PC-3 (cell line): ENCODE measurements at places on chromosomes 7 and 10.

DNA sequence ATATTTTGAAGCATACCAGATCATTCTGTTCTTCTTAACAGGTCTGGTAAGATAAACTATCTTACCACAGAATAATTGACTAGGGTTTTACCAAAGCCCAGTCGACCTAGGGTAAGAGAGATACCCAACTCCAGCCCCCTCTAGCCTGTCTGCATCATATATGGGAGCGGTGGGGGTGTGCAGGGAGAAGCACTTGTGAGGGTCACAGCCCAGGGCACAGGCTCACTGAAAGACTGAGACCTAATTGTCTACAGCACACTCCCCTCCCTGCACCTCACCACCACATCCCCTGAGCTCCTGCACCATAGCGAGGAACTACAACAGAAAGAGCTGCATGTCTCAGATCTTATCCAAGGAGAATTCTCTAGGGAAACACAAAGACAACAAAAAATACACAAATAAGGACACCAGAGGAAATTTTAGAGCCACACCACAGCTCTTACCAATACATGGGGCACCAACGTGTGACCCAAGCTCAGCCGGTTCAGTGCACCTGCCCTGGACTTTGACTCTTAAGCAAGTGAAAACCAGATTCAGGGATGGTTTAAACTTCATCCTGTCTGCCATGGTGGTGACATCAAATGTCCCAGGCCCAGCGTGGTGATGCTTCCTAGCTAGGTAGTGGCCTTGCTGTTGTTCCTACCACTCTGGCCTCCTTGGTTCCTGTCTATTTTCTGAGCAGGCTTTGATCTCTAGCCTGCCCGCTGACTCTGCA, 150.8 kb downstream of the HERPUD2 start:
- DNase-seq, result no peak

- no peak for DNase-seq
Observed at GRCh38 chr10:88288320-88289059, 294.6 kb downstream of the RNLS start.

- DNase-seq, result no peak
Observed at GRCh38 chr7:2082139-2082998, 150.4 kb downstream of the MAD1L1 start.

DNA sequence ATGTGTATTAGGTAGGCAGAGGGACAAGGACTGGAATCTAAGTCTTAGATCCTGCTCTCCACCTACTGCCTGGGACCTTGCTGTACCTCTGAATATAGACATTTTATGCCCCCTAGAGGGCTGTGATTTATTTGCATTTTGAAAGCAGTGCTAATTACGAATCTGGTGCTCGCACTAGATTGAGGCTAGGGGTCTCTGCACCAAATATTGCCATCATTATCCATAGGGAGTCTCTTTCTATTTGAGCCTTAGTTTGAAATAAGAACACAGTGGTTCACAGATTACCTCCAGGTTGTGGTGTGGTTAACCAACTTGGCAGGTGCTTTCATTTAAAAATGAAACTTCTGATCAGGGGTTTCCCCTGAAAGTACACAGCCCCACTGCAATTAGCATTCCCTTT, 41.8 kb downstream of the CNNM1 start:
- no peak for DNase-seq

DNA sequence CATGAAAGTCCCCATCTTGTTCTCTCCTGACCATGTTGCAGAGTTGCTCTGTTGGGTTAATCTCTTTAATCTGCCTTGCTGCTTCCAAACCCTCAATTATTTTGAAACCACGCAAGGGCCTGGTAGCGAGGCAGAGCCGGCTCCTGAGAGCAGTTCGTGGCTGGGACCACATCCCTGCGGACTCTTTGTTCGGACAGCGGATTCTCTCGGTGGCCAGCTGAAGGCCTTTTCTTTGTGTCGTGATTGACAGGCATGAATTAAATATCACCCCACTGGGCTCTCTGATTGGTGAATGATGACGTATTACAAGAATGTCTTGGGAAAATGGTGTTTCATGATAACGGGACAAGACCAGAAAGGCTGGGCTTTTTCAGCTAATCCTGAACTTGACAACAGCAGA, 66.9 kb upstream of the ARHGAP21 start:
- no peak for DNase-seq

DNA sequence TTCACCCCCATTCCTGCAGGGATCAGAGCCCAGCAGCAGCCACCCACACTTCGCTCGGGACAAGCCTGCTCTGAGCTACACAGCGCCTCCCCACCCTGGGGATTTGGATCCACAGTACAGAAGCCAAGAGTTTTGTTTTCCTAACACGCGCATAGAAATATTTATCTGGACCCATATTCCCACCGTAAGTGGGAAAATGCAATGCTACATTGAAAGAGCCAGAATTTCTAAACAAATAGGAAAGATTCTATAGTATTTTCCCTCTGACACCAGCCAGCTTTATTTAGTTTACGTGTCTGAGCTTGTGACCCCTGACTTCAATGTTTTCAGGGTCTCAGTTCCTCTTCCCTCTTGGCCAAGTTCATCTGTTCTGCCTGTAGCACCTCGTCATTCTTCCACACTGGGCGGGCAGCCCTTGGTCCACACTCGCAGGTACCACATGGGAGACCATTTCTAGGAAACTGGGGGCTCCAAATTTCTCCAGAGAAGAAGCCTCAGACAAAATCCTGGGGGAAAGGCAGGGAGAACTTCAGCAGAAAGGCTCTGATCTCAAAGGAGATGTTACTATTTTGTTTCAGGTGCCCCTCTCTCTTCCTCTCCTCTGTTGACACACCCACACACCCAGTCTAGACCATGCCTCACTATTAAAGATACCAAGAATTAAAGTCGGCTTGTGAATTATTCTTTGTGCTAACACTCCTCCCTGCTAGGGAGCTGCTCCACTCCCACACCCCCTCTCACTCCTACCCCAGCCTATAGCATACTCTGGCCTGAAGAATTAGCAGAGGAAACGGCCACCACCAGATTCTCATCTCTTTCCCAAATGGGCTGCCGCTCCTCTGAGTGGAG, 116.0 kb upstream of the PCGF5 start:
- DNase-seq, result no peak

- DNase-seq, result peak; percentile 64
Observed at GRCh38 chr7:17009007-17009719, 127.4 kb upstream of the AGR3 start.

DNA sequence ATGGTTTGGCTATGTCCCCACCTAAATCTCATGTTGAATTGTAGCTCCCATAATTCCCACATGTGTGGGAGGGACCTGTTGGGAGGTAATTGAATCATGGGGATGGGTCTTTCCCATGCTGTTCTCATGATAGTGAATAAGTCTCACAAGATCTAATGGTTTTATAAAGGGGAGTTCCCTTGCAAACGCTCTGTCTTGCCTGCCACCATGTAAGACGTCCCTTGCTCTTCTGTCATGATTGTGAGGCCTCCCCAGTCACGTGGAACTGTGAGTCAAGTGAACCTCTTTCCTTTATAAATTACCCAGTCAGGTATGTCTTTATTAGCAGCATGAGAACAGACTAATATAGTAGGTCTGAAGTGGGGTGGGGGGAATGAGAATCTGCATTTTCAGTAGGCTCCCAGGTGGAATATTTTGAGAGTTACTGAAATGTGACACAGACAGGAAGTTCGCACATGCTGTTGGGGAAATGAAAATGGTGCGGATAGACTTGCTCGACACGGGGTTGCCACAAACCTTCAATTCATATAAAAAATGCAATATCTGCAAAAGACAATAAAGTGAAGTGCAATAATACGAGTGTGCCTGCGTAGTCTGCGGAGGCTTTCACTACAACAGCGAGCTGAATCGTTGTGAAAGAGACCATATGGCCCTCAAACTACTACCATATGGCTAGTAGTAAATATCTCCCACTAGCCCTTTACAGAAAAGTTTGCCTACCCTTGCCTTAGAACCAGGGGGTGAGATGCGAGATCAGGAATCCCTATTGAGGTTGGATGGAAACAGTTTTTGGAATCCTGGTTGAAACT, 166.1 kb downstream of the GRK5 start:
- DNase-seq, result no peak

DNA sequence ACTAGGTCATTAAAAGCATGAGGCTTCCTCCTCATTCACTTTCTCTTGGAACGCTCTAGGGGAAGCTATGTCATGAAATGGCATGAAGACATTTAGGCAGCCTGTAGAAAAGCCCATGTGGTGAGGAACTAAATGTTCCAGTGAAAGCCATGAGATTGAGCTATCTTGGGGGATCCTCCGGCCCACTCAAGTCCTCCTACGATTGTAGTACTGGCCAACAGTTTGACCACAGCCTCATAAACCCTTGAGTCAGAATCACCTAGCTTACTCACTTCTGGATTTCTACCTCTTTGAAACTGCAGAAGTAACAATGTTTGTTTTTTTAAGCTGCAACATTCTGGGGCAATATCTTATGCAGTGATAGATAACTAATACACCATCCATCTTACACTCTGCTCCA, 605.1 kb downstream of the SORCS1 start:
- peak; percentile 86 for DNase-seq

DNA sequence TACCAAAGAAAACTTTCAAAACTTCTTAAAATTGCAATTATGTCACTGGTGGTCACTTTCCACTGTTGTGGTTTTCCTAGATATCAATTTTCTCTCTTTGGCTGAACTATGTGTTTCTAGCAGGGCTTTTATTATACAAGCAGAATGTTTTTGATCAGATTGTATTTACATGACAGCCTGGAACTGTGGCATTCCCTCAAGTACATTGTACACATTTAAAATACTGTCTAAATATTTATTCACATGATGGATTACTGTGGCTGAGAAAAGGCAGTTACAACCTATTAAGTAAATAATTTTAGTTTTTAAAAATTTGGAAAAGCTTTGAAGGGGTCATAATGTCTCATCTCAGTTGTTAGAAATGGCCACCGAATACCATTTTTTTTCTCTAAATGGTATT, 231.9 kb upstream of the PPP1R3A start:
- DNase-seq, result no peak

GRCh38 chr10:98483658-98484057, 36.9 kb upstream of the HPS1 start:
- no peak for DNase-seq

- DNase-seq, result no peak
Observed at GRCh38 chr10:66329147-66329546, 596.7 kb upstream of the LRRTM3 start.

DNA sequence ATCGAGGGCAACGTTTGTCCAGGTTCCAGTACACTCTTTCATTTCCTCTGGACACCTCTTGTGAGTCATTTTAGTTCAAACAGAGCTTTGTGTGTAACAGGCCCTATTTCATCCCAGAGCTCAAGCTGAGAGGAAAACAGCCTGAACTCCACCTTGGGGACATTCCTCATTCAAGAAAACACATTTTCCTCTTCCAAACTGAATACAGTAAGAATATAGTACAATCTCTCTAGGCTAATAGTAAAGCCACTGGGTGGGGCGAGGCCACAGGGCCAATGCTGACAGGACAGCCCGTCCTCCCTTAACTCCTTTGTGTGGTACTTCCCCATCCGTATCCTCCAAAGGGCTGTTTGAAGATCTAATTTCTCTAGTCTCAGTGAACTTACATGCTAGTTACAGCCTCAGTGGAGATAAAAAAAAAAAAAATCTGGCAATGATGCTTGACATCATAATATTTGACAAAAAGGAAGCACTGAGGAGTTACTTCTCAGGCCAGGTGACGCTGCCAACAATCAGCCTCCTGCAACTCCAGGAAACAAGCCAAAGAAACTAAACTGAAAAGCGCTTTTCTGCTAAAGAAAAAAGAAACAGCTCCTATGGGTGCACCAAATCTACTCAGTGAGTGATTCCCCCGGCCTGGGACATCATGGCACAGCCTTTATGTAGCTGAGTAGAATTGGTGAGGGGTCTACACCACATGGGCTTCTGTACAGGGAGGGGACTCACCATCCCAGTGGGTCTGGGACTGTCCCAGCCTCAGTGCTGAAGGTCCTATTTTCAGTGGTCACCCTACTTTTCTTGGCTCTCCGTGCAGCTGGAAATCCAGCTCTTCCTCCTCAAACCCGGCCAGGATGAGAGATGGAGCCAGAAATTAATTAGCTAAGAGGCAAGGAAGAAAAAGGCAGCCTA, 238.2 kb upstream of the NEBL start:
- DNase-seq, result peak; percentile 94

DNA sequence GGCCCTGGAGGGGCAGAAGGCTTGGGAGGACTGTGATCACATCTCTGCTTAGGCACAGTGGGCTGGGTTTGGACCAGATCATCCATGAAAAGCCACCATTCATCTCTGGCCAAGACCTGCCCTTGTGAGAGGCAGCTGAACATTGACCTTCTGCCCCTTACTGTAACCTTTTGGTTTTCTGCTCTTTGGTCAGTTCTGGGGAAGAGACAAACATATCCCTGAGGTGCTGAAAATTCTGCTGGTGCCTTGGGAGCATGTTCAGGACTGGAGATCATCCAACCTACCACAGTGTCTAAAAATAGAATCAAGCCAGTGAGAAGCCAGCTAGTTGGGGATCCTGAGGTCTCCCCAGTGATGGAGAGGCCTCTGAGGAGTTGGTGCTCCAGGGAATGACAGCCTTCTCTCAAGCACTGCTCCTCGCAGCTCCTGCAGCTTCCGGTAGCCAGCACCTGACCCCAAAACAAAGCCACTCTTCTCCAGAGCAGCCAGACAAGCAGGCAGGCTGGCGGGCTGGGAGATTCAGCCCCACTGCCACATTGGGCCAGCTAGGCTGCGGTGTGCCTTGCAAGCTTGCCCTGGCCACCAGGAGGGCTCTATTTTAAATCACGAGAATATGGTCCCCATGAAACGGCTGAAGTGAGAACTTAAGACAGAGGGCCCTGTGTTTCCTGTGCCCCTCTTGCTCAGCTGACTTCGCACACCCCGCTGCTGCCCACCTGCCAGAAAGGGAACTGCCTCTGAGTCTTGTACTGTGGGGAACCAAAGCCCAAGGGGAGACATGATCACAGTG, 37.8 kb upstream of the UBE2H start:
- no peak for DNase-seq

DNA sequence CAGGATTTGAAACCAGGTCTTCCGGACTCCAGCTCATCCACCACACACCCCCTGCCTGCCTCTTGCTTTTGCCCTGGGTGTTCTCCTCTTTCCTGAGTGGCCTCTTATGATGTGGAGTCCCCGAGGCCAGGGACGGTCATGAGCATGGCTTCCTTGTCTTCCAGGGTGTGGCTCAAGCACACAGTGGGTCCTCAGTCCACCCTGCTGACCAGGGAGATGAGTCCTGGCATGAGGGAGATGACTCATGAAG, 32.8 kb downstream of the DNAJB12 start:
- peak; percentile 19 for DNase-seq

GRCh38 chr10:118672153-118672552, 76.7 kb upstream of the PRLHR start:
- DNase-seq, result no peak
